ENCODE measurements at places on chromosomes 6 and 20.

GRCh38 chr6:121274666-121275295 is 59.5 kb downstream of the TBC1D32 start:
- no peak for DNase-seq

DNA sequence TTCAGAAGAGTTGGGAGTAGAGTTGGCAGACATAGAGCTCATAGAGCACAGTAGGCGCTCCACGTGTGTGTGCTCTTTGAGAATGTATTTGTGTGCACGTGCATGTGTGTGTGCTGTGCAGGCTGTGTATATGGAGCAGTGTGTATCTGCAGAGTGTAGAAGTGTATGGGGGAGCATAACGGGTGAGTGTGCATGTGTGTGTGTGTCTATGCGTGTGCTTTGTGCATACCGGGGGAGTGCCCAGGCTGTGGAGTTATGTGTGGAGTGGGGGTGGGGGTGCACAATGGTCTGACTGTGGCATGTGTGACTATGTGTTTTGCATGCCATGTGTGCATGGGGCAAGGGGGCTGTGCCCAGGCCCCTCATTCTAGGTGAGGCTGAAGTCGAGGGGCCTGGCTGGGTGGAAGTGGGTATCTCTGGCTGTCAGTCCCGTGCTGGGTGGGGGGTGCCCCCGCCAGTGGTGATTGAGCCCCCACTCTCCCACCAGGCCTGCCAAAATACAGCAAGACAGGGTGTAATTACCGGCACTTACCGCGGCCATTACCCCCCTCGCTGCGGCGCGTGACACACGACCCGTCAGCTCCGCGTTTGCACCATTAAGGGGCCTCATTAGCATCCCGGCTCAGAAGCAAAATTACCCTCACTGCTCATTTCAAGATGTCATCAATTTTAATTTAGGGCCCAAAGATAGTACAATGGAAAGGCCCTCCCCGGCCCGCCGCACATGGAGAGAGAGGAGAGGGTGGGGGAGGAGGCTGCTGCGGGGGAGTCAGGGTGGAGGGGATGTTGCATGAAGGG is 39.1 kb downstream of the MDFI start:
- DNase-seq = no peak

GRCh38 chr6:159913862-159914564 is 23.2 kb downstream of the MAS1 start:
- DNase-seq = no peak

- no peak for DNase-seq
Measured at GRCh38 chr6:161116554-161116953, 125.0 kb downstream of the MAP3K4 start.

DNA sequence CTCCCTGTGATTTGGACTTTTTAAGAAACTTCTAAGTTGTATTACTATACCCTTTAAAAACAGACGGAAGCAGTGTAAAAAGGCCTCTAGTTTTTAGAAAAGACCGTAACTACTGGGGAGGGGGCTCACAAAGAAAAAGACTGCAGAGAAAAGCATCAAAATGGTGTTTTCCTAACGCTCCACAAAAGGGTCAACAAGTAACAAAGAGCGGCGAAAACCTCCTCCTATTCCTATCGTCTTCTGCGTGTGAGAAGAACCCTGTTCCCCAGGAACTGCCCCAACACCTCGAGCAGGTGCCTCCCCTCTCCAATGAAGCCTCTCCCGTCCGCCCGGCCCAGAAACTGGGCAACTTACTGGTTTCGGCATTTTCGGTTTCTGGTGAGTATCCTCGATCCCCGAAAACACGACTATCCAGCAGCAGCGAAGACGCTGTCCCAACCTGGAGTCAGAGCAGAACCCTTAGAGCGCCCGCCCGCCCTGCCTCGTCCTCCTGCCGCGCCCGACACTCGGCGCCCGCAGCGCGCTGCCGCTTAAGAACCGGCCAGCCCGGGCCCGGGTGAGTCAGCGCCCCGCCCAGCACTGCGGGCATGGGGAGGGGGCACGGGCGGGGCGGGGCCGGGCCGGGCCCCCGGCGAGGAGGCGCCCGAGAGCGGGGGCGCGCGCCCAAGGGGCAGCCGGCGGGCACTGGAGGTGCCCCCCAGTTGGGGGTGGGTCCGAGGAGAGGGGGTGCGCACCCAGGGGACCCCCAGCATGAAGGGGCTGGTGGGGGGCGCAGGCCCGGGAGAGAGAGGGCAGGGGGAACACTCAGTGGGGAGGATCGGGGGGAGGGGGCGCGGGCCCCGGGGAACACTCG is 1.2 kb downstream of the EZR start:
- peak; percentile 89 for DNase-seq

GRCh38 chr6:152244998-152245630 is 392.0 kb downstream of the SYNE1 start:
- no peak for DNase-seq

- no peak for DNase-seq
Measured at GRCh38 chr6:37347670-37348111, 6.1 kb upstream of the RNF8 start.

GRCh38 chr20:2729791-2730190 is 37.2 kb downstream of the EBF4 start:
- DNase-seq = no peak

DNA sequence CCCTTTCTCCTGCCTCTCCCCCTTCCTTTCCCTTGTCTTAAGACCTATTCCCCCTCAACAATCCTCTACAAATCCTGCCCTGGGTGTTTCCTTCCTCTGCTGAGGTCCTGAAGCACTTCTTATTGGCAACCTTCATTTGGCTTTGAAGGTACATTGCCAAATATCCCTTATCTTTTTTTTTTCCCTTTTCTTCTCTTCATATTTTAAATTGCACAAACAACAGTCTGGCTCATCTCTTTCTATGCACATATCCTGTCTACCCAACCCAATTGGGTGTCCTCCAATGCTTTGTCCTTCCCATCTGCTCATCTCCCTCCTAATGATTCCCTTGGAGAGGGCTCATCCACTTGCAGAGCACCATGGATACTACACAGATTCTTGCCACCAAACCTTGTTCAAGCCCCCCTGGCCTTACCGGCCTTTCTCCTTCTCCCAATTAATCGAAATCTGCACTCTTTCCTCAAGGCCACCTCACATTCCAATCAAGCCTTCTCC is 537.9 kb upstream of the JARID2 start:
- DNase-seq = no peak

DNA sequence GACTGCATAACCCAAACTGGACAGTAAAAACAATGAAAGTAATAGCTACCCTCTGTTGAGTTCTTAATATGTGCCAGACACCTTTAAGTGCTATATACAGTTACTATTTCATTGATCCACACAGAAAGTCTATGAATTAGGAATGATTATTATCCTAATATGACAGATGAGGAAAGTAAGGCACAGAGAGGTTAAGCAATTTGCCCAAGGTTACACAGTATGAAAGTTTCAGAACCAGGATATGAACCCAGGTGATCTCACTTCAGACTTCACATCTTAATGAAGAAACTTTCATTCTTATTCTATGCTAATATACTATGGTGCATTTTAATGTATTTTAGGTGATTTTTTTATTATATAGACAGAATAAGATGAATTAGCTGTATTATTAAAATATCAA is 40.6 kb upstream of the RIPPLY2 start:
- DNase-seq = no peak

DNA sequence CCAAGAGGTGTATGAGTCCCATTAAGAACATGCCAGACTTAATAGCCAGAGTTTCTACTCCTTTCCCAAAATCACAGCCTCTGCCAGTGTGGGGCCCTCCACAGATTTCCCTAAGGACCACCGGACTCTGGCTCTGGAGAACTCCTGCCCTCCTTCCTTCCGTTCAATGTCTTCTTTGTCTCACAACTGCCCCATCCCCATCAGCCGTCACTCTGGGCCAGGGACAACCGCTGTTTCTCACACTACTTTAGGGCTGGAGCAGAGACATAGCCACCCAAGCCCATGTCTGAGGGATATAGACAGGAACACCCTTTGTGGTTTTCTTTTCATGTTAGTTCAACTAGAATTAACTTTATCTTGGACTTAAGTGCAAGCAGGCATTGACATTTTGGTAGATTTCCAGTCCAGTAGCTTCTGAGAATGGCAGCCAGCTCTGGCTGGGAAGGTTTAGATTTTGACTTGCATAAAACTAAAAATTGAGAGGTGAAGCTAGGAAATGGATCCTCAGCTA is 6.7 kb upstream of the ACSS1 start:
- peak; percentile 50 for DNase-seq

- no peak for DNase-seq
Measured at GRCh38 chr6:88539295-88539764, 373.2 kb upstream of the CNR1 start.

- no peak for DNase-seq
Measured at GRCh38 chr20:18728165-18728869, 85.3 kb upstream of the SCP2D1 start.

- DNase-seq = no peak
Measured at GRCh38 chr6:109006818-109007217, 87.8 kb downstream of the SESN1 start.

DNA sequence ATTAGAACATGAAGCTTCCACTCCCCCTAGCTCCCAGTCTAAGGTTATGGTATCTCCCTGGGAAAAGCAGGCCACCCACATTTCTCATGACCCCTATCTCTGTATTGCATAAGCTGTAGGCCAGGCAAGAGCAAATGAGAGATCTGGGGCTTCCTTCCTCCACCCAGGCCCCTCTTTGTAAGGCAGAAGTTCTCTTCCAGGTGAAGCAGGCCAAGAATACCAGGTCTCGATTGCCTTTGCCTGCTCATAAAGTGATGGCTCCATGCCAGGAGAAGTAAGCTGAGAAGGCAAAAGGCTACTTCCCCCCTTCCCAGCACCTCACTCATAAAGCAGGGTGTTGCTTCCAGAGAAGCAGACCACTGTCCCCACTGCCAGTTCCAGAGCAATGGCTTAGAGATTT is 144.1 kb upstream of the KCNK16 start:
- DNase-seq = no peak

DNA sequence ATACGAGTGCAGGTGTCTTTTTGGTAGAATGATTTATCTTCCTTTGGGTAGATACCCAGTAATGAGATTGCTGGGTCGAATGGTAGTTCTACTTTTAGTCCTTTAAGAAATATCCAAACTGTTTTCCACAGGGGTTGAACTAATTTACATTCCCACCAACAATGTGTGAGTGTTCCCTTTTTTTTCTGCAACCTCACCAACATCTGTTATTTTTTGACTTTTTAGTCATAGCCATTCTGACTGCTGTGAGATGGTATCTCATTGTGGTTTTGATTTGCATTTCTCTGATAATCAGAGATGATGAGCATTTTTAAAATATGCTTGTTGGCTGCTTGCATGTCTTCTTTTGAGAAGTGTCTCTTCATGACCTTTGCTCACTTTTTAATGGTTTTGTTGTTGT is 1.9 kb upstream of the ZNF831 start:
- DNase-seq = no peak

DNA sequence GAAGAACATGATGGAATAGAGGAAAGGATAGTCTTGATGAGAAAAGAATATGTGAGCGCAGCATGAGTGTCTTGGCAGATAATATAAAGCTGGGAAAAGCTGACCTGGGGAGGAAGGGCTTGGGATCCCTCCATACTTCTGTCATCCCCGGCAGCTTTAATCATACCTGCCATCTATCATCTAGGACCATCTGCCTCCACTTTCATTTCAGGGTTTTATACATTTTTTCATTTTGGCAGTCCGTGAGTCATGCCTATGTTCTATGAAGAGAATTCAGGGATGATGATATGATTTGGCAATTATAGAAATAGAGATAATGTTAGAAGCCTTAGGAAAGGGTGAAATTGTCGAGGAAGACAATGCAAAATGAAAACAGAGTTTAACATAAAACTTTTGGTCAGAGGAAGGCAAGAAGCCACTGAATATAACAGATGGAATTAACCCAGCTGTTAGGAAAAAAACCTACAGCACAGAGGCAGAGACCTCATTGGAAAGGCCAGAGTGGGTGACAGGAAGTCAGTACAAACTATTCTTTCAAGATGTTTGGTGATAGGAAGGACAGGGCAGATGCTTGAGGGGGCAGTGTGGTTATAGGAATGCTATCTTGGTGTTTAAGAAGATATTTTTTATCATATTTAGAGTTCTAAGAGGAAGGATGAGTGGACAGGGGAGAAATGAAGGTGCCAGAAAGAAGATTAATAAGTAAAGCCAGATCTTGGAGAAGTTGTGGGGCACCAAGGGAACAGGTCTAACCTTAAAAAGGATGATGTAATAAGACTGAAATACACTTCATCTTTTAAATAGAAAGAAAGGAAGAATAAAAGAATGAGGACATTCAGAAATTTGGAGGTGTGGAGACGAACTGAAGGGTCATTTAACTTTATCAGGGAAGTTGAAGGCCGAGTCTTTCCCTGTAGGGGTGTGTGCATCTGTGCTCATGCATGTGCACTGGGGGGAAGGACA is 37.8 kb downstream of the MARCKS start:
- DNase-seq = no peak

DNA sequence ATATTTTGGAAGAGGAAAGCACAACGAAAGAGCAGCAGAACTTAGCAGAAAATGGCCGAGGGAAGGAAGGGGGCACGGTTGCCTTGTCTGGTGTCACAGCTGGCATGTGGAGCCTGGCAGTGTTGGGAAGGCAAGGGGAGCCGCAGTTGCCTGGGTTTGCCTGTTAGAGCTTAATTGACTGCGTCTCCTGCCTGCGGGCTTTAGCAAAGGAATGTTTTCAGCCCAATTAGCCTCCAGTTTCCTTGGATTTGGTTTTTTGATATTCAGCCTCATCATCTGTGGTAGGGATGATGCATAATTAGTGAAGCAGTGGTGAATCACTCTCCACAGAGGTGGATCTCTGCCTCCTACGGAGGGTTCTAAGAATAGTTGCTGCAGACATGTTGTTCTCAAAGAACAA is 832.6 kb downstream of the QKI start:
- DNase-seq = no peak

- DNase-seq = no peak
Measured at GRCh38 chr6:168628176-168628553, 187.2 kb downstream of the SMOC2 start.

- DNase-seq = no peak
Measured at GRCh38 chr6:137740091-137740755, 126.8 kb upstream of the TNFAIP3 start.

DNA sequence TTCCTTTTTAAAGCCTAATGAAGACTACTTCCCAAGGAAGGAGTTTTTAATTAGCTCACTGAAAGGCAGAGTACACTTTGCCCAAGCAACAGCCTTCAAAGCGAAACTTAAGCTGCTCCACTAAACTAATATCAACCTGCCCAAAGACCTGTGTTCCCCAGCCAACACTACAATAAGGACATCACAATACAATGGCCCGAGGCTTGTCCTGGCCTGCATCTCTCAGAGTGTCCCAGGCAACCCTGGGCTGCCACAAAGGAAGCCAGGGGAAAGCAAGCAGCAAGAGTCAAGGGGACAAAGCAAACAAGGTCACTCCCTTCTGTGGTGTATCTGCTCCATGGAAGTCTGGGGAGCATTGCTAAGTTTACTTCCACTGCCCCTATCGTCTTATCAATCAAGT is 52.3 kb downstream of the PIGU start:
- no peak for DNase-seq

Measured in sigmoid colon (tissue), 7 donors.